ENCODE measurements at places on chromosomes 5 and 9. TPM values are rescaled to one million over a fixed set of nuclear protein-coding genes. Genes with fewer than 3 reads are reported as not detected.

The SLC2A6 gene
- 6.7 TPM for total RNA-seq

The SUSD1 gene
- total RNA-seq: 3.0 TPM

The SLC12A7 gene
- 24.8 TPM for total RNA-seq

The PCDHB12 gene
- not detected for total RNA-seq

The LAMC3 gene
- 0.43 TPM for total RNA-seq

GRCh38 chr5:128749136-128749898 lies 211.3 kb upstream of the FBN2 start:
- no peaks in the 10 kb centered on the region for H3K27me3 ChIP-seq
- H3K36me3 ChIP-seq: no peaks in the 10 kb centered on the region
- no peak overlapping the region for H3K27ac ChIP-seq

DNA sequence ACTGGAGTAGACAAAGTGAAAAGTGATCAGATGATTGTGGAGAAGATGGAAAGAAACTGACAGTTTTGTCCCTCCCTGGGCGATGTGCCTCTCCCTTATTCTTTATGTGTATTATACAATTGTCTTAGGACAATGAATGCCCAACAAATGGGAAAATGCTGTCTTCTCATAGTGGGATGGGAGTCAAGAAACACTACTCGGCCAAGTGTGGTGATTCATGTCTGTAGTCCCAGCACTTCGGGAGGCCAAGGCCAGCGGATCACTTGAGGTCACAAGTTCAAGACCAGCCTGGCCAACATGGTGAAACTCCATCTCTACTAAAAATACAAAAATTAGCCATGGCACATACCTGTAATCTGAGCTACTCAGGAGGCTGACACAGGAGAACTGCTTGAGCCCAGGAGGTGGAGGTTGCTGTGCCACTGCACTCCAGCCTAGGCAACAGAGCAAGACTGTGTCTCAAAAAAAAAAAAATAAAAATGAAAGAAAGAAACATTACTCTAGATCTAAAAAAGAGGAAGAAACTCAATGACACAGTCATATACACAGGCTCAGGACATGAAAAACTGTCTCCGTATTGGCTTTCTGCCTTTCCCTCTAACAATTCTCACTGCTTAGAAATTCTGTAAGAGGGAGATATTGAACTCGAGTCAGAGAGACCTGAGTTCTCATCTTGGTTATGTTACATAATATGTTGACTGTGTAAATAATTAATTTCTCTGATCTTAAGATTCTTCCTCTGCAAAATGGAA lies 67.9 kb upstream of the TARS1 start:
- no peak overlapping the region for H3K27ac ChIP-seq
- no peak for DNase-seq
- H3K4me3 ChIP-seq: no peak overlapping the region
- H3K4me1 ChIP-seq: no peaks in the 10 kb centered on the region

GRCh38 chr5:142984525-142984924 lies 214.3 kb downstream of the ARHGAP26 start:
- no peaks in the 10 kb centered on the region for H3K27me3 ChIP-seq
- peaks cover 40% of the 10 kb centered on the region for H3K4me1 ChIP-seq
- peaks cover 14% of the 10 kb centered on the region for H3K36me3 ChIP-seq
- no peak for DNase-seq
- no peak overlapping the region for H3K27ac ChIP-seq
- no peak overlapping the region for H3K4me3 ChIP-seq

DNA sequence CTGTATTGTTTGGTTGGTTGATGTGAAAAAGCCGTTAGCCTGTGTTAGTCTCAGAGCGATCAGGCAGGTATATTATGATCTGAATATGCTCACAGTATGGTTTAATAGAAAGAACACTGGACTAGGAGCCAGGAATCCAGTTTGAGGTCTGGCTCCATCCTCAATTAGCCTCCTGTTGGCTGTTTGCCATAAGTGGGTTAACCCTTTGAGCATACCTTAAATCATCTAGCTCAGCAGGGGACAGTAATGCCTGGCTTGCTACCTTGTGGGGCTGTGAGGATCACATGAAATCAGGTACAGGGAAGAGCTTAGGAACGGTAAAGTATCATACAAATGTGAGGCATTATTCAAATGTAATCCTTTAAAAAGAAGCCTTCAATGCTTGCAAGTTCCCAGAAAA lies 104.7 kb downstream of the CMYA5 start:
- no peaks in the 10 kb centered on the region for H3K36me3 ChIP-seq
- no peak overlapping the region for H3K27ac ChIP-seq
- no peaks in the 10 kb centered on the region for H3K4me1 ChIP-seq
- peaks cover 2% of the 10 kb centered on the region for H3K27me3 ChIP-seq
- no peak for DNase-seq
- no peak overlapping the region for H3K4me3 ChIP-seq

Measured in activated CD8-positive, alpha-beta T cell treated with anti-CD3 and anti-CD28 coated beads for 36 hours (primary cell).